Dermis blood vessel endothelial cell (primary cell): ENCODE measurements at places on chromosomes 5 and 9.
A peak's percentile ranks its signal among the peaks of the same experiment; 100 is the strongest.

DNA sequence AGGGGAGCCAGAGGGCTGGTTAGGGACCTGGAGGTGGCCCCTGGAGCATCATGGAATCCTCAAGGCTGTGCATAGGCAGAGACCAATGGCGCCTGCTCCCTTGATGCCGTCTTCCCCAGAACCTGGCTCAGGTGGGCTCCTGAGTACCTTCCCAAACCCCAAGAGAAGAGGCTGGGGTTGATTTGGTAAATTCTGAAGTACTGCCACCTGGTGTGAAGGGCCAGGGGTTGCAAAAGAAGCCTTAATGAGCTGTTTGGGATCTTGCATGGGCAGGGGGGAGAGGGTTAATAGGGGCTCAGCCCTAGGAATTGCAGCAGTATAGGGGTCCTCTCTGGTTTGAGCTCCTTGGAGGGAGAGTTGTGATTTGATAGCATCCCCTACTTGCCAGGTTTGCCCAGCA lies 52.1 kb downstream of the CYSTM1 start:
- no peak for DNase-seq

DNA sequence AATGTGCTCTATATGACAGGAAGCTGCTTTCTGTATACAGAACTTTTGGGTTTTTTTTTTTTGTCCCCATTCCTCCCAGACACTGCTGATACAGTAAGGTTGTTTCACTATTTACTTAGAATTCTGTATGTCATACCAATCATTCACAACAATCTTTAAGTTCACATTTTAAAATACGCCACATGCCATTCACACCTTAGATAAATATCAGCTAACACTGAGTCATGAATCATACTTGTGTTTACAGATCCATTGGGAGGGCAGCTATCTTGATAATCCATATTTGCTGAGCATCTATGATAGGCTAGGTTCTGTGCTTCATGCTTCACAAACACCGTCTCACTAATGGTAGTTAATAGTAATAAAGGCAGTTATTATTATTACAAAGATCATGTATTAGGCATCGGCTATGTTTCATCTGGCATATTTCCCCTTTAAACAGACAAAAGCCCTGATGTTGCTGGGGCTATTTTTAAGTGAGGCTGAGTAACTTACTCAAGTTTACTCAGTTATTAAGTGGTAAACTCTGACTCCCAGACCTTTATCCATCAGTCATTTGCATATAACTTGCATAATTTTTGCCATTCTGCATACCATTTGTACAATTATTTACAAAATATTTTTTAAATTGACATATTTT lies 152.2 kb upstream of the HMHB1 start:
- no peak for DNase-seq

- no peak for DNase-seq
Measured at GRCh38 chr5:159749146-159749545, 167.1 kb upstream of the ADRA1B start.

DNA sequence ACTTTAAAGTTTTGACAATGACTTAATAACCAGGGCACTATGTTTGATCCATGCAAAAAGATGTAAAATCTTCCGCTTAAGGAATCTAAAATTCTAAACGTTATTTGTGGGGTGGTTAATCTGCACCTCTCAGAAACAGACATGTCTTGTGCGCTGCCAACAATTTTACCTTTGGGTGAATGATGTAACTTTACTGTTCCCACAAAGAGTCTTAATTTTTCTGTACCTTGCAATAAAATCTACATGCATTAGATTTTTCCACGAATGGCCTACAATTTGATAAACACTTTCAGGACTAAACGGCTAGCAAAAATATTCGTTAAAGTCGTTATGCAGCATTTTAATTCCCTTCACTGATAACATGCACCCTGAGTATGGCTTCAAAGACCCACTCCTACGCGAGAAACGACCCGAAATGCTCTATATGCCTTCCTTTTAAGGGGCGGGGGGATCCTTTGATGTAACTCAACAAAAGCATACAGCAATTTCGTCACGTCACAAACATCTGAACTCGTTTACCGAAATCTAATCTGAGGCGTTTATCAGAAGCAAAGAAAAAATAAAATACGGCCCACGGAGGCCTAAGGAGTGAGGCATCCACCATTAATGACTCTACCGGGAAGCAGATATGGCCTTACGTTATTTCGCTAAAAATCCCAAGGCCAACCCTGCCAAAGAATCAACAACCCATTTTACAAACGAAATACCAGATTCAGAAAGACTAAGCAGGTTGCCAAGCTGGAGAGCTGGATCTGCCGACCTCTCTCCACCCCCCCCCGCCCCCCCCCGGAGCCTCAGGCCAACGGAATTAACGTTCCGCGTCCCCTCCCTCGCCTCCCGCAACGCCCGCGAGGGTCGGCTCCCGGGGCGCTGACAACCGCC lies 621 bp downstream of the AK6 start:
- DNase-seq: peak; percentile 53

GRCh38 chr9:111752455-111752854 lies 42.3 kb downstream of the SHOC1 start:
- no peak for DNase-seq

- no peak for DNase-seq
Measured at GRCh38 chr5:149047462-149047861, 15.4 kb downstream of the SH3TC2 start.
